ENCODE measurements at places on chromosomes 7 and 10. TPM values are rescaled to one million over a fixed set of nuclear protein-coding genes. Genes with fewer than 3 reads are reported as not detected.

GRCh38 chr10:131354380-131354779 lies 42.9 kb upstream of the TCERG1L start:
- DNase-seq: no peak

- DNase-seq: no peak
Observed at GRCh38 chr7:24825381-24825794, 68.1 kb upstream of the GSDME start.

- DNase-seq: no peak
Observed at GRCh38 chr10:102407425-102408130, 11.0 kb downstream of the PSD start.

- no peak for DNase-seq
Observed at GRCh38 chr10:24965051-24965450, 12.6 kb upstream of the PRTFDC1 start.

- DNase-seq: no peak
Observed at GRCh38 chr7:52708846-52709245, 326.6 kb upstream of the POM121L12 start.

DNA sequence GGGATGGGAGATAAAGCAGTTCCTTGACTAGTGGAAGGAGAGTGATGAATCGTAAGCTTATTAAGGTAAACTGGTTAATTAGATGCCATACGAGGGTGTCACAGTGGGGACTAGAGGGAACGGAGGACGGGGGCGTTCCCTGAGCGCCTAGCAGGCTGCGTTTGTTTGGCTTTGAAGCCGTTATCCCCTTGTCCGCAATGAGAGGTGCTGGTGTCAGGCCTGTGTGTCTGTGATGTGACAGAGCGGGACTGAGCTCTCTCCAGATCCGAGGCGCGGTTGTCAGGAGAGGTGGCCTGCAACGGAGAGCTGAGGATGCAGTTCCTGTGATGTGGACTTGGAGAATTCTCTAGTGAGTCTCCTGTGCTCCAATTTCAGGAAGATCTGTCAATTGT lies 60.0 kb upstream of the PRPS1L1 start:
- DNase-seq: no peak

GRCh38 chr10:48473704-48474103 lies 131.2 kb downstream of the ARHGAP22 start:
- DNase-seq: no peak

GRCh38 chr10:10788761-10789160 lies 228.9 kb upstream of the CELF2 start:
- no peak for DNase-seq

- DNase-seq: no peak
Observed at GRCh38 chr7:45578467-45578866, 4.3 kb downstream of the ADCY1 start.

GRCh38 chr7:27607210-27607606 lies 55.5 kb downstream of the HIBADH start:
- no peak for DNase-seq

DNA sequence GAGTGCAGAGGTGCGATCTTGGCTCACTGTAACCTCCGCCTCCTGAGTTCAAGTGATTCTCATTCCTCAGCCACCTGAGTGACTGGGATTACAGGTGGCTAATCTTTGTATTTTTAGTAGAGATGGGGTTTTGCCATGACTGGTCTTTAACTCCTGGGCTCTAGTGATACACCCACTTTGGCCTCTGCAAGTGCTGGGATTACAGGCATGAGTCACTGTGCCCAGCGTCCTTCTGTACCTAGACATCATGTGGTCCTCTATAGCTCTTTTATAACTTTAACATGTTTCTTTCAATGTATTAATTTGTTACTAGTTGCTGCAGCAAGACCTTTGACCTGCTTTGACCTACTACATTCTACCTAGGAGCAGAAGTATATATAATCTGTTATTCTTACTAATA lies 38.7 kb upstream of the BICC1 start:
- DNase-seq: no peak

DNA sequence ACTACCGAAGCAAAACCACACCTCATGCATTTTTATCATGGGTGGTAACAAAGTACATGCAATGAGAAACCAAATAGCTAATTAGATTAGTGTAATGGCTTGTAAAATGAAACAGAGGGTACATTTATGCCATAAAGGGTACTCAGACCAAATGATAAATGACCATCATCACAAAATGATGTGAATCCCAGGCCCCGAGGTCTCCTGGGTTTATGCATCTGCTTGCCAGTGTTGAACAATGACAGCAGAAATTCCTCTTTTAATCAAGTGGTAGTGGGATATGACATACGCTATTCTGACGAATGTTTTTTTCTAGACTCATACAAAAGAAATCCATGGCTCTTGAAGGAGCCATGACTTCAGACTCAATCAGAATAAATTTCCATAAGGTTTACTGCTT lies 249.5 kb upstream of the SLC26A5 start:
- DNase-seq: no peak

GRCh38 chr7:67619175-67619574 lies 622.5 kb downstream of the TYW1 start:
- no peak for DNase-seq

DNA sequence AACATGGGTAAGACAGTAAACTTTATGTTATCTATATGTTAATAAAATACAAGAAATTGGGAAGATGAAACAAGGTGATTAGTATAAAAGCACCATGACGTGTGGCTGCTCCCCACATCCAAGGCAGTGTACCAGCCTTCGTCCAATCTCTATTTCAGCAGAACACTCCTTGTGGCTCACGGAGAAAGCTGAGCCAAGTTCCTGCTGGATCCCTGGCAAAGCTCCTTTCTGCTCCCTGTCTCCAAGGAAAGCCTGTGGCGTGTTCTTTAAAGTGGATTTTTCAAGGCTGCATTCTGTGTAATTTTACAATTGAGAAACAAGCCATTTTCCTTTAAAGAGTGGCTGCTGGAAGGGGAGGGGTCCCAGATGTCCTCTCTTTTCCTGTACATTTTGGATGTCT lies 467.3 kb downstream of the PTPRN2 start:
- no peak for DNase-seq

DNA sequence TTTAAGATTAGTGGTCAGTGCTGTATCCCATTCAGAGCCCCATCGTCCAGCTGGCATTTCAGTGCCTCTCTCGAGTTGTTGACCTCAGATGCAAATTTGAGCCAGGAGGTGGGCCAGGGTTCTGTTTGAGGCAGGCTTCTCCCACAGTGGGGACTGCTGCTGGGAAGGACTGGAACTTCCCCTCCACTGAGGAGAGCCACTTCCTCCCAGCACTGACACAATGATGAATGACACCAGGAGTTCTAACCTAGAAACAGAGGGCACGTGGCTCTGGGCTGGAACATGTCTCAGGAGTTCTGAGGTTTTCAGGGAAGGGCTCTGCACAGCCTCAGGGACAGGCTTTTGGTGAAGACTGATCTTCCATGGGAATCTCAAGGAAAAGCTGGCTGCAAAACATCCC lies 18.3 kb upstream of the BTBD16 start:
- DNase-seq: no peak

DNA sequence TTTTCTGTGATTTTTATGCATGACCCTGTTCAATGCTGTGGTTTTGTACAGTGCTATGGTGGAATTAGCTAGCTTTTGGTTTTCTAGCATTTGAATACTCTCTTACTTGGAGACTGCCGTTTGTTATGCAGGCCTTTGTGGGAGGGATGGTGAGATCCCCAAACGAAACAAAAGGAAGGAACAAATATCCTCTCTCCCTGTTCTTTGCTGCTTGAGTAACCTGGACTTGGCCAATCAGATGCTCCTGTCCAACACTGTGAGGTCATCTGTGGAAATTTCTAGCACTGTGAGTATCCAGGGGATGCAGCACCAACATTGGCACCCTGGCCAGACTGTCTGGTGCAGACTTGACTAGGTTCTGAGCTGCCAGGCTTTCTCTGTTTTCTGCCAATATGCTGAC lies 314.4 kb downstream of the ANKRD30A start:
- no peak for DNase-seq

GRCh38 chr7:26856176-26856985 lies 8.0 kb downstream of the SKAP2 start:
- DNase-seq: no peak

DNA sequence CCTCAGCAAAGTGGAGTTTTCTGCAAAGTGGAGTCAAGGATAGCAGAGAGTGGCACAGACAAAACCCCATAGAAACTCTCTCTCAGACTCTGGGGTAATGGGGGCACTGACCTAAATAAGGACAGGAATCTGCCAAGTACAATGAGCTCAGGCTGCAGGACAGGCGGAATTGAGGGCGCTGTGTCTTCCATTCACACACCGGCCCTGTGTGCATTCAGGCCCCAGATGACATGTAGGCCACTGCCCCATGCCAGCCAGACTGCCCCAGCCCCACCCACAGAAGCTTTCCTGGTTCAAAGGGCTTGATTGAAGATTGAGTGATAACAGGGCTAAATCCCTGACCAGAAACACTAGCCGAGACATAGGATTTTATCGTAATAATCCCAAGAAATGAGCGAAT lies 52.7 kb downstream of the EEPD1 start:
- DNase-seq: peak; percentile 55

- no peak for DNase-seq
Observed at GRCh38 chr10:13823096-13823708, 236.4 kb downstream of the PRPF18 start.

DNA sequence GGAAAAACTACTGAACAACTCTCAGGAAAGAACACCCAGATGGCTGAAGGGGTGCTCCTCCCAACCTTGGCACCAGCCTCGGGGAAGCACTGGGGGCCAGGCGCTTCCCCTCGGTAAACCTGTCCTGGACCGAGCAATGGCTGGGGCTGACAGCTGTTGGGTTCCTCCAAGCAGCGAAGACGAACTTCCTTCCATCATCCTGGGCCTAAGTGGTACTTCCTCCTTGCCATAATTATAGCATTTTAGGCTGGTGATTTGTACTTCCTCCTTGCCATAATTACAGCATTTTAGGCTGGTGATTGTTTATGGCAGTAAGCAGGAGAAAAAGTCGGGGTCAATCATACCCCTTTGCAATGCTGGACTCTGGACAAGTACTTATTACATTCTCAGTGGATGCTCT lies 69.3 kb downstream of the MYOF start:
- DNase-seq: no peak

CDHR1 gene
- 42.1 TPM for total RNA-seq

HOXA11 gene
- 21.3 TPM for total RNA-seq

NODAL gene
- total RNA-seq: not detected

CRYGN gene
- total RNA-seq: not detected

FZD8 gene
- total RNA-seq: 9.4 TPM

PNLIPRP2 gene
- total RNA-seq: not detected

SDK1 gene
- 4.9 TPM for total RNA-seq

FOXP2 gene
- total RNA-seq: 44.9 TPM

KCNH2 gene
- total RNA-seq: 16.2 TPM

PTPN20 gene
- total RNA-seq: 1.6 TPM
